HepG2 (cell line): ENCODE measurements at places on chromosomes 2 and 18.
A peak's percentile ranks its signal among the peaks of the same experiment; 100 is the strongest.

GRCh38 chr2:174027956-174028355 lies 62.8 kb upstream of the SP3 start:
- DNase-seq: no peak

- DNase-seq: no peak
Observed at GRCh38 chr18:79735071-79735980, 55.7 kb downstream of the CTDP1 start.

DNA sequence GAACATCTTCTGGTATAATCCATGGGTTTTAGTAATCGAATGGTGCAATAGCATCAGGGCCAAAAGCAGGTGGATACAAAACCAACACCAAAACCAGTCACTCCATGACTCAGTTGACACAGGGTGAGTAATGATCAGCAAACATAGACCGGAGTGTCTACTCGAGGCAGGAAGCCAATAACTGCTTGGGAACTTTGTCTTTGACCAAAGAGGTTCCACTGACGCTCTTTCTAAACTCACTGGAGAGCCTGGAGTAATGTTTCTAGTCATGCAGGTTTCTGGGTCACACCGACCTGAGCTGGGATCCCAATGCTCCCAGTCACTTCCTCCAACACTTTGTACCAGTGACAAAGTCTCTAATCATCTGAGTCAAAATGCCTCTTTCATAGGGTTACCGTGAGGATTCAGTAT lies 30.9 kb downstream of the MREG start:
- peak; percentile 97 for DNase-seq

- DNase-seq: no peak
Observed at GRCh38 chr2:238670111-238670585, 177.7 kb upstream of the TWIST2 start.

GRCh38 chr18:6449213-6449612 lies 34.5 kb upstream of the L3MBTL4 start:
- no peak for DNase-seq

DNA sequence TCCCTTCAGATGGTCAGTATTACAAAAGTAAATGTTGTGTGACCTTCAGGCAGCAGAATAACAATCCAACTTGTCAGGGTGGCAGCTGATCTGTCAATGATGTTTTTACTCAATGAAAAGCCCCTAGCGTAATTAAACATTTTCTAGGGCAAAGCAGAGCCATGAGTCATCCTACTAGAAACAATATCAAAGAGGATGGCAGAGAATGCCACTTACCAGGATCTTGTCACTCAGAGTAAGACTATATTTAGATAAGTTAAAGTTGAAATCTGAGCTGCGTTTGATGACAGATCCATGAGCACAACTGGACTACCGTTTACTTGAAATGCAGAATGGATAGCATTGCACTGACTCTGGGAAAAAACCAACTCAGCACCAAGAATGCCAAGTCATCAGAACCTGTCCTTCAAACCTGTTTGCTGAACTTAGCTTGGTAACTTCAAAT lies 612.6 kb upstream of the ACVR2A start:
- no peak for DNase-seq

DNA sequence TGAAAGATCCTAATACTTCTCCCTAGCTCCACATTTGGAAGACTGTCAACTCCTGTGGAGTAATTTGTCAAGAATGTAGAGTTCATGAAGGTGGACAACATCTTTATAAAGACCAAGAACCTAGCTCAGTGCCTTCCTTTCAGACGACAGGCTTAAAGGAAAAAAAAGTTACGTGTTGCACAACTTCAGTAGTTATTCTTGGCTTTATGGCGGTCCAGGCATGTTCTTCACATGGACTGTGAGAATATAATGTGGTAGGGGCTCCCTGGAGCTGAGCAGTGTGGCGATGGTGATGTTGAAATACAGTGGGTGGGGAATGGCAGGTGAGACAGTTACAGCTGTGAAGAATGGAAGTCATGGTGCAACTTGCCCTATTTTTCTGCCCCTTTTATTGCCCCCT lies 3.9 kb downstream of the TAF1B start:
- DNase-seq: no peak

GRCh38 chr2:237702441-237703391 lies 75.3 kb downstream of the LRRFIP1 start:
- DNase-seq: no peak
